ENCODE measurements at places on chromosomes 5 and 9. TPM values are rescaled to one million over a fixed set of nuclear protein-coding genes. Genes with fewer than 3 reads are reported as not detected.

The ANKDD1B gene
- 1.1 TPM for polyA plus RNA-seq

The CYLC2 gene
- not detected for polyA plus RNA-seq

The IFNA6 gene
- not detected for polyA plus RNA-seq

The PCDHGB4 gene
- 1.6 TPM for polyA plus RNA-seq

The PCDHB11 gene
- not detected for polyA plus RNA-seq

The IFNK gene
- polyA plus RNA-seq: 32.7 TPM

The CD274 gene
- 18.9 TPM for polyA plus RNA-seq

The TSSK1B gene
- polyA plus RNA-seq: 0.07 TPM

The ZFP2 gene
- polyA plus RNA-seq: 0.32 TPM

The MARVELD2 gene
- 17.6 TPM for polyA plus RNA-seq

The DHFR gene
- polyA plus RNA-seq: 4.4 TPM

The OR1Q1 gene
- not detected for polyA plus RNA-seq

The PCDHA9 gene
- 0.01 TPM for polyA plus RNA-seq

The UGT3A1 gene
- not detected for polyA plus RNA-seq

DNA sequence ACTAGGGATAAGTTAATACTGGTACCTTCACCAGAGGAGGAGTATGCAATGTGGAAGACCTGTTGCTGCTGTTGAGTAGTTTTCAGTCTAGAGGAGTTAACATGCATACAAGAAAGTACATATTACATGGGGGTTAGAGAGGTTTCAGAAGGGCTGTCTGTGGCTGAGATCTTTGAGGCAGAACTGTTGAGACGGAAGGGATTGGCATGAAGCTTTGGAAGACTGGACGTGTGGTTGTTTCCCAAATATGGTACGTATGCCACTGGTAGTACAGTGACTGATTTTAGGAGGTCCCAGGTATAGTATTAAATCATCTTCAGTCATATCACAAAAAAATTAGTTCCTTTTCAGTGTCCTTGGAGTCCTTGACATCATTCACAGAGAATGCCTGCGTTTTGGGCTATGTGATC, 17.6 kb downstream of the TNFAIP8 start:
- H3K4me3 ChIP-seq: no peak overlapping the region
- no peak overlapping the region for H3K27ac ChIP-seq

- no peaks in the 10 kb centered on the region for H3K4me1 ChIP-seq
- no peak for DNase-seq
- no peak overlapping the region for H3K4me3 ChIP-seq
- no peak overlapping the region for H3K27ac ChIP-seq
Observed at GRCh38 chr5:33179301-33179700, 261.5 kb upstream of the TARS1 start.

- H3K27me3 ChIP-seq: no peaks in the 10 kb centered on the region
- peaks cover 2% of the 10 kb centered on the region for H3K36me3 ChIP-seq
- no peak overlapping the region for H3K27ac ChIP-seq
- H3K4me3 ChIP-seq: no peak overlapping the region
- DNase-seq: no peak
- H3K4me1 ChIP-seq: no peaks in the 10 kb centered on the region
Observed at GRCh38 chr9:123000371-123001068, 32.9 kb upstream of the GPR21 start.

GRCh38 chr9:138028596-138028995, 151.0 kb downstream of the CACNA1B start:
- H3K4me1 ChIP-seq: no peaks in the 10 kb centered on the region
- peaks cover 13% of the 10 kb centered on the region for H3K27me3 ChIP-seq
- H3K4me3 ChIP-seq: no peak overlapping the region
- no peak for DNase-seq

DNA sequence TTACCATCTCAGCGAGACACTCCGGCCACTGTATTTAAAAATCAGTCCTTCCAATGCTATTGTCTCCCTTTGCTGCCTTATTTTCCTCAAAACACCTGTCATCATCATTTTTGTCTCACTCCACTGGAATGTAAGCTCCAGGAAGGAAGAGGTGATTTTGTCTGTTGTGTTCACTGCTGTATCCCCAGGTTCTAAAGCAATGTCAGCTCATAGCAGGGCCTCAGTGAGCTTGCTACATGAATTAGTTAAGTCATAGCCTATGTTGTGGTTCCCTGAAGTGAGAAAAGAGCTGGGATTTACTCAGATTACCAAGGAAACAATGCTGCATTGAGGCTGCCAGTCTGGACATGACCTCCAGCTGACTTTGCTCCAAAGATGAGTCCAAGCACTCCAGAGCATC, 137.6 kb upstream of the RASEF start:
- no peaks in the 10 kb centered on the region for H3K4me1 ChIP-seq
- H3K36me3 ChIP-seq: no peaks in the 10 kb centered on the region
- no peak for DNase-seq
- H3K27me3 ChIP-seq: peaks cover 8% of the 10 kb centered on the region

DNA sequence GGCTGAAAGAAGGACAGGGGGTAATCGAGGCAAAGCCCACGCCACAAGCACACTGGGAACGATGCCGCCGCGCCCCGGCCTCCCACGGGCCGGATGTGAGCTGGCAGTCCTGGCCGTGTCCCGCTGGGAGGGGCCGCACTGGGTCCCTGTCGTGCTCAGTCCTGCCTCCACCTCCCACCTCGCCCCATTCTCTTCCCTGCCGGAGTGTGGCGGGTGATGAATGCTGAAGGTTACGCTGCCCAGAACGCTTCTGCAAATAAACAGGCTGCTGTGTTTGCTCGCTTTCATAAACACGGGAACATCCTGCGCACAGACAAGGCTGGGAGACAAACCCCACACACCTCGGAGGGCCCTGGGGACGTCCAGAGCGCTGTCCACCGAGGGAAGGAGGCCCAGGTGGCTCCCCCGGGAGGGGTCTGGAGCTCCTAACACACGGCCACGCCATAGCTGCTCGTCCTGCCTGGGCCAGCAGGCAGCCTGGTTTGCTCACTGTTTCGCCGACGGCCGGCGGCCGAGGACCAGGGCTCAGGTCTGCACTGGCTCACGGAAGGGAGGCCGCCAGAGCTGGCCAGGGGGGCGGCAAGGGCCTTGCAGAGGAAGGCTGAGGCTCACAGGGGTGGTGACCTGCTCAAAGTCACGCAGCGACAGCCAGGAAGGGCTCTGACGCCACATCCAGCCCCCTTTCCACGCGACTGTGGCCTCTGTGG, 2.3 kb downstream of the DNLZ start:
- no peaks in the 10 kb centered on the region for H3K27me3 ChIP-seq
- no peak overlapping the region for H3K4me3 ChIP-seq
- H3K36me3 ChIP-seq: no peaks in the 10 kb centered on the region

DNA sequence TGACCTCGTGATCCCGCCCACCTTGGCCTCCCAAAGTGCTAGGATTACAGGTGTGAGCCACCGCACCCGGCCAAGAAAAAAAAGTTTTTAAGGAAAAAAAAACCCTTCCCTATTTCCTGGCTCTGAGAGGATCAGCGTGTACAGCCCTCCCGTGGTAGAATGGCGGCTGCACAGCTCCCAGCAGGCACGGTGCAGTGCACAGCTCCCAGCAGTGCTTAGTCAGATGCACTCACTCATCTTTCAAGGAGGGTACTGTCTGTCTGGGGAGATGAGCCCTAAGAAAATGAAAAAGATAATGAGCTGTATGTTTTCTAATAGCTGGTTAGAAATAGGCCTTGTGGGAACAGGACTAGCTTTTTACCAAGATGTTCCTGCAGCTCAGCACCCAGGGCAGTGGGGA, 36.7 kb upstream of the SLC2A8 start:
- H3K36me3 ChIP-seq: no peaks in the 10 kb centered on the region
- DNase-seq: peak; percentile 15
- no peak overlapping the region for H3K4me3 ChIP-seq
- no peaks in the 10 kb centered on the region for H3K27me3 ChIP-seq

GRCh38 chr9:75085640-75086039, 2.3 kb downstream of the NMRK1 start:
- H3K4me3 ChIP-seq: peak overlapping the region; percentile 91
- H3K27me3 ChIP-seq: no peaks in the 10 kb centered on the region
- peak; percentile 68 for DNase-seq
- H3K36me3 ChIP-seq: peaks cover 6% of the 10 kb centered on the region
- peak overlapping the region; percentile 92 for H3K27ac ChIP-seq

- peaks cover 61% of the 10 kb centered on the region for H3K4me1 ChIP-seq
- no peaks in the 10 kb centered on the region for H3K36me3 ChIP-seq
- H3K27me3 ChIP-seq: no peaks in the 10 kb centered on the region
- H3K27ac ChIP-seq: no peak overlapping the region
Observed at GRCh38 chr9:132003896-132004295, 75.8 kb downstream of the MED27 start.

DNA sequence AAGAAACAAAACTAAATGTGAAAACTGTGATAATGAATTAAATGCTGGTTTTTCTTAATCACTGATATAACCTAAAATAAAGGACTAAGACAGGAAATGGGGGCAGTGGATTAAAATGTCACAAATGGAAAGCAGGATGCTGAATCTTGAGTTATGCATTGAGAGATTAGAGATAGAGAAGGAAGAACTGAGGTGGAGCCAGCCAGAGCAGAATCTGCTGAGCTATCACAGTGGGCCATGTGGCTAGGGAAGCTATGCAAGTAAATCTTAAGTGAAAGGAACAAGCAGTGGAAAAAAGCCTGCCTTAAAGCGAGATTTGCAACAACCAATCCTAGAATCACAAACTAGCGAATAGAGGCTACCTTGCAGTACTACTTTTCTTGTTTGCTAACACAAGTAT, 188.5 kb upstream of the RASA1 start:
- no peak overlapping the region for H3K27ac ChIP-seq
- H3K4me3 ChIP-seq: no peak overlapping the region
- DNase-seq: no peak
- no peaks in the 10 kb centered on the region for H3K27me3 ChIP-seq

DNA sequence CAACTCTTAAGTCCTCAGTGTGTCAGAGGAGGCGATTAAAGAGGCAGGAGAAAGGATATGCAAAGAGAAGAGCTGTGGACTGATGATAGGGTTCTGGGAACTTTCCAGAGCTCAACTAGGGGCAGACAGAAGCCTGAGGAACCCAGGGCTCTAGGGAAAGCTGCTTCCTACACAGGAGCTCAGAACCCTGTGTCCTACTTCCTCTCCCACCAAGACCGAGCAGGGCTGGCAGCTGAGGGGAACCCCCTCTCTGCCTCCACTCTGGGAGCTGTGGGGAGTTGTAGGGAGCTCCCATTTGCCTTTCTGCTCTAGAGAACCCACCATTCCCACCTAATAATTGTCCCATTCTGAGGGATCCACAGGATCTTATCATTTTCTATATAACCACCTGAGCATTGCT, 674.3 kb downstream of the ACTL7B start:
- H3K36me3 ChIP-seq: no peaks in the 10 kb centered on the region
- DNase-seq: no peak
- H3K27ac ChIP-seq: no peak overlapping the region
- peaks cover 27% of the 10 kb centered on the region for H3K4me1 ChIP-seq
- no peak overlapping the region for H3K4me3 ChIP-seq

- no peak within 1 kb of the TSS for H3K27ac ChIP-seq
- peaks cover 35% of the 10 kb centered on the region for H3K4me1 ChIP-seq
- no peaks in the 10 kb centered on the region for H3K27me3 ChIP-seq
- peak within 1 kb of the TSS; percentile 37 for H3K4me3 ChIP-seq
Observed at GRCh38 chr9:98807070-98807813, at the start of gene GALNT12. GALNT12 (plus strand) TSS chr9:98807670; CDS start chr9:98807699, 29 bp downstream.

- H3K36me3 ChIP-seq: no peaks in the 10 kb centered on the region
- DNase-seq: no peak
- H3K4me3 ChIP-seq: no peak overlapping the region
- H3K27ac ChIP-seq: no peak overlapping the region
- H3K27me3 ChIP-seq: no peaks in the 10 kb centered on the region
Observed at GRCh38 chr5:122093415-122094180, 15.5 kb upstream of the LOX start.

DNA sequence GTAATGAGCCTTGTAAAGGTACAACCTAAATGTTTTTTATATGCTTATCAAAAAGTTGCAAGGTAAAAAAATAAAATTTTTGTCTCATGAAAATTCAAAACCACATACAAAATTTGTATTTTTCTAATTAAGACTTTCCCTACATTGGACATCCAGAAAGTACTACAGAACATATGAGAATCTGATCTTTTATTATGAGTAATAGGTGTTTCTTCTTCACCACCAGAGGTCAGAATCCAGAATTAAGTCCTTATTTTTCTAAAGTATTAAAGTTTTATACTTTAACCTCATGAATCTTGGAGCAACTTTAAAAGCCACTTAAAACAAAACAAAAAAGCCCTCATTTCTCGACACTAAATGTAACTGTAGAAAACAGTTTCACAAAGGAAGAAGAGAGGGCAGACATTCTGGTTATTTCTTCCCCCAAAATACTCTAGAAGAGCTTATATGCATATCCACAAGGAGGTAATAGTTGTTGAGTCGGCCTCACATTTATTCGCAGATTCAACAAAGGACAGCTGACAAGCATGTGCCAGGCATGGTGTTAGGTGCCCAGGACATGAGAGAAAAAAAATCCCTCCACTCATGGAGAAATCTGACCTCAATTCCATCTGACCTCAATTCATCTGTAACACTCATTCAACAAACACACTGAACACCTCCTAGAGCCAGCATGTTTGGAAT, 69.3 kb downstream of the MLLT3 start:
- no peak for DNase-seq
- no peaks in the 10 kb centered on the region for H3K36me3 ChIP-seq
- H3K4me3 ChIP-seq: no peak overlapping the region
- peak overlapping the region; percentile 13 for H3K27ac ChIP-seq

GRCh38 chr5:145743396-145744061, 91.6 kb downstream of the PRELID2 start:
- no peaks in the 10 kb centered on the region for H3K4me1 ChIP-seq
- no peak for DNase-seq
- H3K27ac ChIP-seq: no peak overlapping the region
- H3K36me3 ChIP-seq: no peaks in the 10 kb centered on the region
- no peak overlapping the region for H3K4me3 ChIP-seq
- H3K27me3 ChIP-seq: no peaks in the 10 kb centered on the region

GRCh38 chr5:143059976-143060765, 290.0 kb downstream of the ARHGAP26 start:
- no peak for DNase-seq
- no peaks in the 10 kb centered on the region for H3K36me3 ChIP-seq
- H3K27me3 ChIP-seq: no peaks in the 10 kb centered on the region
- peak overlapping the region; percentile 91 for H3K27ac ChIP-seq
- peaks cover 56% of the 10 kb centered on the region for H3K4me1 ChIP-seq

DNA sequence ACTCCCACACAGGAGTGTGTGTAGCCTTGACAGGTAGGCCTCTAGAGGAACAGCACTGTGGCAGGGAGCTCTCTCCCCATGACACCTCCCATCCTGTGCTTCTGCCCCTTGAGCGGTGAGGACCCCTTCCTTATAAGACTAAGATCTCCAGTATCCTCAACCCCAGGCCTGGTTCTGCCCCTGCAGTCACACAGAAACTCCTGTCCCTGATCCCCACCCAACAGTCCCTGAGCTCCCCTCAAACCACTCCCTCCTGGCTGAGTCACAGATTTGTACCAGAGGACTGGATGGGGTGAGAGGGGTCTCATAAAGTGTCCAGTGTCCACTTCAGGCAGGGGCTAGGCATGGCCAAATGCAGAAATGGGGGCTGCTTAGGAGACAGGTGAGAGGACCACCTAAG, 47.8 kb upstream of the CDKN2AIPNL start:
- no peaks in the 10 kb centered on the region for H3K27me3 ChIP-seq
- H3K4me1 ChIP-seq: peaks cover 4% of the 10 kb centered on the region
- no peak overlapping the region for H3K27ac ChIP-seq
- no peaks in the 10 kb centered on the region for H3K36me3 ChIP-seq
